ENCODE measurements at places on chromosomes 12 and 14. TPM values are rescaled to one million over a fixed set of nuclear protein-coding genes. Genes with fewer than 3 reads are reported as not detected.
A peak's percentile ranks its signal among the peaks of the same experiment; 100 is the strongest.

- no peak for DNase-seq
These were observed 5.0 kb downstream of the PPTC7 start for GRCh38 chr12:110577864-110578693.

- DNase-seq, result no peak
These were observed 17.4 kb downstream of the PPP1CC start for GRCh38 chr12:110725267-110725666.

GRCh38 chr14:54220704-54221431 lies 175.9 kb upstream of the CDKN3 start:
- no peak for DNase-seq

- no peak for DNase-seq
These were observed 32.5 kb downstream of the VWF start for GRCh38 chr12:6091786-6092566.

DNA sequence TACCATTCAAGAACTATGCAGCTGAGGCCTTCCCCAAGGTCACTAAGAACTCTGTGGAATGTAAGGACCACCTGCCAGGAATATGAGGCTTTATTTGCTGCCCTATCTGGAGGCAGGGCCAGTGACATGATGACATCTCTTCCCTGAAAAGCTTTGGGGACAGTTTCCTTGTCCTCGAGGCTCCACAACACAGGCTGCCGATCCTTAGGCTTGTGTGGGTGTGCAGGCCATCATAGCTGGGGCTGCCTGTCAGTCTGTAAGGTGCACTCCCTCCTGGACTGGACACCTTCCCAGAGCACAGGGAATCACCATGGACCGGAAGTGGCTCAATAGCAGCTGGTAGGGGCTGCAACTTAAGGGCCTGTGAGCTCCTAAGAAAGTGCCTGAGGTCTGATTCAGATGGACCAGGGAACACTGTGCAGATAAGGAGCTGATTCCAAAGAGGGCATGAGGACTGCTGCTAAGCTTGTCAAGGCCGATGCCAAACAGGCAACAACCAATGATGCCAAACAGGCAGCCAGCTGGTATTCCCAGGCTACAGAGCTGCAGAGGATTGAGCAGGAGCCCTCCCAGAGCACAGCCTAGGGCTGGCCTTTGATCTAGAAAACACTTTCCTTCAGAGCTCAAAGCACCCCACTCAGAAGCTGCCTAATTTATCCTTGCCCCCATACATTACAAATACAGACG lies 84.3 kb downstream of the CRACR2A start:
- DNase-seq, result no peak

- DNase-seq, result no peak
These were observed 13.0 kb downstream of the PLEKHG6 start for GRCh38 chr12:6323340-6323994.

DNA sequence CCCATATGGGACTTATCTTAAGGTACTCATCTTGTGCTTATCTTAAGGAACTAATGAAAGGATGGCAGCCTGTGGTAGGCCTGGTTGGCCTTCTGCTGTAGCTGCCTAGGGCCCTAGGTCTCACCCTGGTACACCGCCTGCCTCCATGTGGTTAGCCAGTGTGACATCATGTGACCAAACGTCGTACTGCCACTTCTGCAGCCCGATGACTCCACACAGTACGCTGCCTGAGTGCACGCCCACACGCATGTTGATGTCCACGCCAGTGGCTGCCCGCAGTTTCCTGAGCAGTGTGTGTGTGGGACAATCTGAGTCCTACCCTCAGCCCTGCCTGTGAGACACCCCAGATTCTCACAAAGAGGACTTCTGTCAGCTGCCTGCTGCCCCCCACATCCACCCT lies 5.1 kb downstream of the ADCY4 start:
- no peak for DNase-seq

GRCh38 chr14:105294142-105294597 lies 6.6 kb downstream of the BRF1 start:
- DNase-seq, result no peak

GRCh38 chr12:122867691-122868461 lies 28.0 kb downstream of the VPS37B start:
- no peak for DNase-seq

DNA sequence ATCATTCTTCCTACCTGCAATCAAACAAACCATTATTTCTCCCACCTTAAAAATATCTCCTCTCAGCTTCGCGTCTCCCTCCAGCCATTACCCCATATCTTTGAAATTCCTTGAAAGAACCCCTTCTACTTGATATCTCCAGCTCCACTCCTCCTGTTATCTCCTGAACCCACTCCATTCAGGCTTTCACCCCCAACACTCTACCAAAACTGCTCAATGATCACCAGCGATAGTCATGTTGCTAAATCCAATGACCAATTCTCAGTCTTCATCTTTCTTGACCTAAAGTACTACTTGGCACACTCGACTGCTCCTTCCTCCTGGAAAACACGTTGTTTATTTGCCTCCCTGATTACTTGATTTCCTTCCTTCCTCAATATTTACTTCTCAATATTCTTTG lies 70.1 kb downstream of the DUSP16 start:
- DNase-seq, result no peak

GRCh38 chr14:90274808-90275457 lies 18.6 kb downstream of the PSMC1 start:
- DNase-seq, result no peak

- no peak for DNase-seq
These were observed 868.6 kb downstream of the LRFN5 start for GRCh38 chr14:42475289-42475688.

- DNase-seq, result no peak
These were observed 272.4 kb upstream of the FOXG1 start for GRCh38 chr14:28494196-28494595.

DNA sequence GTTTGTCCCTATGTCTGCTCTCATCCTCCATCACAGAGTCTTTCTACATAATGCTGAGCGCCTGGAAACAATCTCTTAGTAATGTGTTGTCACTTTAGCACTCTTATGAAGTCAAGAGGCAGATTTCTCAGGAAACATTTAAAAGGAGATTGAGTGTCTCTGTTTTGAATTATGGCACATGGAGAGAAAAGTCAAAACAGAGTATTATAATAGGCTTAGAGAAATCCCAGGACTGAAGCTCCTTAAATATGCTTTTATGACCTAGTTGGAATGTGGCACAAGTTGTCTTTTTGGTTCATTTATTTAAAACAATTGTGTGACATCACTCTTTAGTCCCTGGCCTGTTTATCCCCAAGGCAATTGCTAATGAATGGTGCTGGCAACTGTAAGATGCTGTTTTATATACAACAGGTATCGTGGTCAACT lies 117.8 kb upstream of the HIF1A start:
- DNase-seq, result no peak

DNA sequence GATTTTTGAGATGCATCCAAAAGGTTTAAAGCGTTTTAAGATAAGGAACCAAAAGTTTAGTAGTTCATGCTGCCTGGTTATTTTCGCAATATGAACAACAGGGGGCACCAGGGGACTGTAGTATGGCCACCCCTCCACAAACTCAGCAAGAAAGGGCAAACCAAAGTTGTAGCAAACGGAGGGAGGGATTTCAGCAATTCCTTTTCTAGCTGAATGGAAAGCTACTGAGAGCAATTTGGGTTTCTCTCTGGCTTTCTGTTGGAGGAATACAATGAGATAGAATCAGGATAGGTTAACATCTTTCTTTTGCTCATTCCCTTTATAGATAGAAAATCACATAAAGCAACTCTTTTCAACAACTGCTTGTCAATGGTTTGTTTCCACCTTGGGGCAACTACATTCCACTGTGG lies 62.5 kb downstream of the DRAM1 start:
- peak; percentile 53 for DNase-seq

DNA sequence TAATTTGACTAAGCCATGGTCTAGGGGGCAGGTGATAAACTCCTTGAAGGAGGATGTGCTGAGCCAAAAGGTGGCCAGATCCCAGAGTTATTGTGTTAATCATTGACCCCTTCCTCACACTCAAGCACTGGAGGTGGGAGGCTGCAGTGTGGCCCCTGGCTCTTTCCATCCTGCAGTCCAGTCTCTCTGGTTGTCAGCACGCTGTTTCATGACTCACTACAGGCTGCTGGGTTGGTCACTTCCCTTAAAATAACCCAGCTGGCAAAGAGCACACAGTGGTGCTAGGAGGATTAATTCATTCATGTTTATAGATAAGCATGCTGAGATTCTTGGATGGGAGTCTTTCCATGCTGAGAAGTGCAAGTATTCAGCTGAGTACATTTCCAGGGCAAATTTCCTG lies 228.9 kb downstream of the ANO2 start:
- no peak for DNase-seq

- peak; percentile 37 for DNase-seq
These were observed 17.6 kb downstream of the TDP1 start for GRCh38 chr14:89973234-89973823.

- DNase-seq, result no peak
These were observed 6.0 kb downstream of the SLCO1C1 start for GRCh38 chr12:20701106-20701505.

GRCh38 chr12:123843912-123844748 lies 82.0 kb downstream of the DNAH10 start:
- no peak for DNase-seq

DNA sequence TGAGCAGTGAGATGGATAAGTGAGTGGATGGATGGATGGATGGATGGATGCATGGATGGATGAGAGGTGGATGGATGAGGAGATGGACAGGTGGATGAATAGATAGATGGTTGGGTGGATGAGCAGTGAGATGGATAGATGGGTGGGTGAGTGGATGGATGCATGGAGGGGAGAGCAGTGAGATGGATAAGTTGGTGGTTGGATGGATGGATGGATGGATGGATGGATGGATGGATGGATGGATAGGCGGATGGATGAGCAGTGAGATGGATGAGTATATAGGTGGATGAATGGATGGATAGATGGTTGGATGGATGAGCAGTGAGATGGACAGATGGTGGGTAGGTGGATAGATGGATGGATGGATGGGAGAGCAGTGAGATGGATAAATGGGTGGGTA lies 30.6 kb downstream of the LRRC74A start:
- no peak for DNase-seq

DNA sequence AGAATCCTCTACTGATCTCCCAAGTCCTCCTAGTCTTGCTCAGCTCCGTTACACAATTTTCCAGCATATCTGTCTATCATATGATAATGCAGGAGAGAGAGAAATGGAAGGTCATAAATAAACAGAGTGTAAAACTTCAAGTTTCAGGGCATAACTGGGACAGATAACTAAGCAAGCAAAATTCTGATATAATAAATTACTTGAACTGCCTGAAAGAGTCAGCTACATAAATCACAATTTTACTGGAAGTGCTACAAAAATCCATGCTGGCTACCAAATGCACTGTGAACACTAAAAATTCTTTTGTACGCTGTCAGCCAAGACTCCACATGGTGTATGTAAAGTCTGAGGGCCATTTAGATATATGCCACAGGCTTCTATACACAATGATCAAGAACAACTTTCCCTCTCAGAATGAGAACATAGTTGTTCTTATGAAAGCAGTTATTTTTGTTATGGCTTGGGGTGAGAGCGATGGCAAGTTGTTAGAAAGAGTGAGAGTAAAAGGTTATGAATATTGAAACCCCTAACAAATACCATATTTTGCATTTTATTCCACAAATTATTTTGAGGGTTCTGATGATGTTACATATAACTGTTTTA lies 41.1 kb downstream of the GRIP1 start:
- DNase-seq, result no peak

DNA sequence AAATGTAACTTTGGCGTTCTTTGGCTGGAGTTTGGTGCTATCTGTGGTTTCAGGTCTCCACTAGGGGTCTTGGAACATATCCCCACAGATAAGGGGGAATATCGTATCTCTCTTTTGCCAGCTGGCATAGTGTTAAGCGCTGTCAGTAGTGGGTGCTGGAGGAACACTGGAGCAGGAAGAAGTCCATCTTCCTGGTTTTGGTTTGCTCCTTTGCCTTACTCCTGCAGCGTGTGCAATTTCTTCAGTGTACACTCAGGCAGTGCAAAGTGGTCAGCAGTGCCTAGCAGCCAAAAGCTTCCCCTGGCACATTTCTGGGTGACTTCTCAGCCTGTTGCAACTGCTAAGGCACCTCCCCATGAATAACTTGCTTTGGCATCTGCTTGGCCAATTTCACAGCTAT lies 11.7 kb upstream of the RIPK3 start:
- DNase-seq, result no peak

GON7 gene
- polyA plus RNA-seq, result 22.4 TPM

FAM186B gene
- polyA plus RNA-seq, result 1.00 TPM

TRHDE gene
- polyA plus RNA-seq, result 26.4 TPM

RND1 gene
- 4.2 TPM for polyA plus RNA-seq

CLEC7A gene
- 2.3 TPM for polyA plus RNA-seq

IAPP gene
- not detected for polyA plus RNA-seq

DACT1 gene
- 29.2 TPM for polyA plus RNA-seq

RPL10L gene
- not detected for polyA plus RNA-seq

MUCL1 gene
- not detected for polyA plus RNA-seq

CLEC1A gene
- 3.1 TPM for polyA plus RNA-seq

KRT83 gene
- polyA plus RNA-seq, result not detected

SMARCC2 gene
- polyA plus RNA-seq, result 129 TPM

CLECL1 gene
- polyA plus RNA-seq, result not detected

TAS2R9 gene
- polyA plus RNA-seq, result not detected
